ENCODE measurements at places on chromosomes 4 and X. TPM values are rescaled to one million over a fixed set of nuclear protein-coding genes. Genes with fewer than 3 reads are reported as not detected.

- no peak for ATAC-seq
Observed at GRCh38 chr4:105196523-105197145, 50.0 kb downstream of the TET2 start.

GRCh38 chr4:187193141-187193540 is 469.5 kb upstream of the FAT1 start:
- no peak for ATAC-seq

FAAH2 gene
- total RNA-seq, result 0.42 TPM

FAM236A gene
- total RNA-seq, result not detected

GRCh38 chr4:16817286-16817685 is 81.2 kb downstream of the LDB2 start:
- no peak for ATAC-seq

CYSLTR1 gene
- 25.9 TPM for total RNA-seq

PROM1 gene
- 0.94 TPM for total RNA-seq

GRCh38 chr4:149345424-149345823 is 470.2 kb downstream of the IQCM start:
- ATAC-seq, result no peak

ARHGAP10 gene
- total RNA-seq, result 404 TPM

CABS1 gene
- total RNA-seq, result not detected

GRCh38 chrX:149461746-149462145 is 43.4 kb downstream of the IDS start:
- ATAC-seq, result no peak

DNA sequence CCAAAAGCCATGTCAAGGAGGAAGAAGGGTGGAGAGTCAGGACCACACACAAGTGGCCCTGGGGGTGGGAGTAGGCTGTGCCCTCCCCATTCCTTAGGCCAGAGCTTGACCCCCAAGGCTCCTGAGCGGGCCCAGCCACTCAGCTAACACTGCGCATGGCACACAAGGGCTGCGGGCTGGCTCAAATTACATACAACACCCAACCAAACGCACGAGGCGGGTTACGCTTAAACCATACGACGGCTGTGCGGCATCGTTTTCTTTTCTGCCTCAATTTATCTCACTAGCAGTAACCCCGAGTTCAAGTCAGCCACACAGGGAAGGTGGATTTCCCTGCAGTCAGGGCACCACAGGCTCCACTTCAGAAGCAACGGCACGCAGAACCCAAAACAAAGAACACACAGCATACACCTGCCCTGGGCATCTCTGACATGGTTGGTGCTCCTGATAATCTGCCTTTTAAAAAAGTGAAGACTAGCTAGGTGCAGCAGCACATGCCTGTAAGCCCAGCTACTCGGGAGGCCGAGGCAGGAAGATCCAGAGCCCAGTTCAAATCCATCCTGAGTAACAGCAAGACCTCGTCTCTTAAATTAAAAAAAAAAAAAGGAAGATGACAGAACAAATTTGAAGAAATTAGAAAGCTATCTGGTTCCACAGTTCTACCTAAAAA is 2.9 kb downstream of the GAK start:
- ATAC-seq, result no peak

- ATAC-seq, result no peak
Observed at GRCh38 chrX:150092549-150092948, 154.3 kb upstream of the EOLA2 start.

GRCh38 chr4:144202081-144202480 is 61.6 kb upstream of the GYPA start:
- ATAC-seq, result no peak

- peak; percentile 48 for ATAC-seq
Observed at GRCh38 chrX:13646154-13646549, 6.8 kb upstream of the TCEANC start.

TRIM61 gene
- not detected for total RNA-seq

DNA sequence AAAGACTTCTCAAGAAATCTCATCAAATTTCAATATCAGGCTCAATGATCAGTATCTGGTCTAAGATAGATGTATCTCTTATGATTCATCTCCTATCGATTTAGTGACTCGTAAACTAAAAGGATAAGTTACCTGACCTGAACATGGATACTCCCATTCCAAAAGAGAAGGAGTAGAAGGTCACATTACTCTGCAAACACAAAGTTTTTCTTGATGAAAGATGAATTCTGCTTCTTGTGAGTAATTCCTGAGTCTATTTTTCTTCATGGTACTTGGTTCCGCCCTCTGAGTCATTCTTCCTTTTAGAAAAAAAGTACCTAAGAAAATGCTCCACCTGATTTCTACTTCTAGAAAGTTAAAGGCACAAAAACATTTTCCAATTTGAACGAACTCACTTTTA is 223.1 kb upstream of the SLIT2 start:
- no peak for ATAC-seq

- ATAC-seq, result peak; percentile 74
Observed at GRCh38 chr4:41257257-41257901, 651 bp downstream of the UCHL1 start.

FREM3 gene
- not detected for total RNA-seq

GRCh38 chr4:143344774-143345173 is 8.1 kb downstream of the GAB1 start:
- no peak for ATAC-seq

ARHGAP4 gene
- total RNA-seq, result 26.0 TPM

DNA sequence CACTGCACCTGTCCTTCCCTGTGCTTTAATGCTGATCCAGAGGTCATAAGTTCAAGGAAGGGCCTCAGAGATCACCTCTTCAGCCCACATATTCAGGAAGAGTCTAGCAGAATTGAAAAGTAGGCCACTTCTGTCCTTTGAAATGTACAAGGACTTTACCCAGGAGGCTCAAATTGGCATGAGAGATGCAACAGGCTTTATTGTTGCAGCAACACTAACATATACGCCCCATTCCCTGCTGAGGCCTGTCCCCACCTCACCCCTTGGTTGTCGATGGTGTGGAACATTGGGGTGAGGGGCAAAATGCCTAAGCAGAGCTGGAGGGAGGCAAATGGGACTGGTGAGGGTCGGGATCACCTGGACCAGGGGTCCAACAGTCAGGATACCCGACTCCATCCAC is 2.8 kb downstream of the PRAF2 start:
- no peak for ATAC-seq

GRCh38 chrX:41823402-41823801 is 99.4 kb downstream of the GPR82 start:
- ATAC-seq, result no peak

- ATAC-seq, result no peak
Observed at GRCh38 chr4:180240670-180241069, 2002.5 kb upstream of the TENM3 start.

GRCh38 chr4:75940692-75941253 is at the start of gene NAAA:
Gene NAAA (minus strand): TSS chr4:75941013. CDS start chr4:75940949, 64 bp downstream.
- peak; percentile 94 for ATAC-seq

DNA sequence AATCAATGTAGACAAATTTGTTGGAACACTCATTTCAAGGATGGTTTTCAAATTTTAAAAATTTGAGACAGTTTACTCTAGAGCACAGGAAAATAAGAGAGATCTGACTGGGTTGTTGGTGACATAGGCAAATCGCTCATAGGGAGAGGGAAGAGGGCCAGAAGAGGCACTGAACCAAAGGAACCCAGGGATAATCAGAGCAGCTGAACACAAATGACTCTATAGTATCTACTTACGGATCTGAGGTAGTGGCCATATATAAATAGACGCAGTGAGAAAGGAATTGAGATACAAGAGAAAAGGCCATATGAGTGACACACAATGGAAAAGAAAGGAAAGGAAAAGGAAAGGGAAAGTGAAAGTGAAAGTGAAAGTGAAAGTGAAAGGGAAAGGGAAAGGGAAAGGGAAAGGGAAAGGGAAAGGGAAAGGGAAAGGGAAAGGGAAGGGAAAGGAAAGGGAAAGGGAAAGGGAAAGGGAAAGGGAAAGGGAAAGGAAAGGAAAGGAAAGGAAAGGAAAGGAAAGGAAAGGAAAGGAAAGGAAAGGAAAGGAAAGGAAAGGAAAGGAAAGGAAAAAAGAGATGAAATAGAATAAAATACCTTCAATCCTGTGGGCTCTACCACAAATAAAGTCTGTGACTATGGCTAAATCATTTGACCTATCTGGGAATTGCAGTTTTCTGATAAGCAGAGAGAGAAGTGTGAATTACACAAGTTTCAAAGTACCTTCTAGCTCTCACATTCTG is 759.2 kb downstream of the DMD start:
- ATAC-seq, result no peak

- peak; percentile 71 for ATAC-seq
Observed at GRCh38 chr4:100189820-100190642, at the start of gene DDIT4L. Gene DDIT4L (minus strand): TSS chr4:100190468. CDS start chr4:100189983, 485 bp downstream.

DNA sequence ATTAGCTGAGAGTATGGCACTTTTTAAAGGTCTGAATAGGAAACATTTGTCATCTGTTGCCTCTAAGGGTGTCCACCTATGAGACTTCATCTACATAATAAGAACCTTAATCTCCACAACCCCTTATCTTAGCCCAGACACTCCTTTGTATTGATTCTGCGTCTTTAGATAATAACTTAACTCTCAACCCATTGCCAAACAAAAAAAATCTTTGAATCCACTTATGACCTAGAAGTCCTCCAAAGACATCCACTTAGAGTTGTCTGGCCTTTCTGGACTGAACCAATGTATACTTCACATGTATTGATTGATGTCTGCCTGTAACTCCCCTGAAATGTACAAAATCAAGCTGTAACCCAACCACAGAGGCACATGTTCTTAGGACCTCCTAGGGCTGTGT is 66.0 kb upstream of the CHRNA9 start:
- ATAC-seq, result no peak

DNA sequence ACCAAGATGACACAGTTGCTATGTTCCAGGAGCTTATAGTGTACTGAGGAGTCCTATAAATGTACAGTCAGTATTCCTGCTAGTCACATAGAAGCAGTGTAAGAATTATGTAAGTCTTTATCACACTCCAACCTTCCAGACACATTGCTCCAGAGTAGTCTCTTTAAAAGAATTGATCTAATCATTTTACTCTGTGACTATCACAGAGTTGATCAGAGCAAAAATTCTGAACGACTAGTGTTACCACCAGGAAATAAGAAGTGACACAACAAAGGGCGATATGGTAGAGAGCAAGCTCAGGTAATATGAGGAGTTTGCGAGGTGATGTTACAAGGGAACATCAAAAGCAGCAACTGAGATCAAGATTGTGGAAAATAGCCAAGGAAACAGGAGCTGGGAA is 9.0 kb upstream of the HPF1 start:
- no peak for ATAC-seq

GRCh38 chr4:69104719-69105275 is 8.5 kb downstream of the UGT2B7 start:
- ATAC-seq, result no peak

GRCh38 chr4:121706595-121707021 is 9.8 kb upstream of the ANXA5 start:
- ATAC-seq, result no peak

TMPRSS11A gene
- total RNA-seq, result not detected

SHROOM3 gene
- total RNA-seq, result 72.2 TPM

GRCh38 chrX:45628041-45628440 is 427.4 kb upstream of the DIPK2B start:
- ATAC-seq, result no peak

GRCh38 chrX:7071390-7071789 is 76.1 kb upstream of the STS start:
- no peak for ATAC-seq
